ENCODE measurements at places on chromosomes 7 and 10. TPM values are rescaled to one million over a fixed set of nuclear protein-coding genes. Genes with fewer than 3 reads are reported as not detected.

UPF2 gene
- total RNA-seq = 20.5 TPM

DENND2A gene
- 56.6 TPM for total RNA-seq

CCDC7 gene
- 12.5 TPM for total RNA-seq

CRHR2 gene
- total RNA-seq = not detected

AIFM2 gene
- total RNA-seq = 12.1 TPM

TMEM196 gene
- total RNA-seq = not detected

CHST15 gene
- 73.6 TPM for total RNA-seq

DNA sequence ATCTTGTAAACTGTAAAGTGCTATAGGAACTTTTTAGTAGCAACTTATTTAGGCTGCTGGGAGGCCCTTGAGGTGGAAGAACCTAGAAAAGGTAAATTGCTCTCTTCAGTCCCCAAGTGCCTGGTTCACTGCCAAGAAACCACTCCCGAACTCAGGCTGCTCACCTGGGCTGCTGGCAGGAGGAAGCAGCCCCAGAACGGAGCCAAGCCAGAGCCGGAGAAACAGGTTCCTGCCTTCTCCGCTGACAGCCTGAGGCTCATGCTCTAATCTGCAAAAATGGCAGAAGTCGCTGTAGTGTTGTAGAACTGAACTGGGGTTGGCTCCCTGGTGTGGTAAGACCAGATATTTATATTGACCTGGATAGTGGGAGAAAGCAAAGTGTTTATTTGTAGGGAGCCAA, 136.0 kb downstream of the CUL2 start:
- no peak for DNase-seq
- no peaks in the 10 kb centered on the region for H3K36me3 ChIP-seq
- H3K4me1 ChIP-seq = no peaks in the 10 kb centered on the region
- H3K27ac ChIP-seq = no peak overlapping the region

DNA sequence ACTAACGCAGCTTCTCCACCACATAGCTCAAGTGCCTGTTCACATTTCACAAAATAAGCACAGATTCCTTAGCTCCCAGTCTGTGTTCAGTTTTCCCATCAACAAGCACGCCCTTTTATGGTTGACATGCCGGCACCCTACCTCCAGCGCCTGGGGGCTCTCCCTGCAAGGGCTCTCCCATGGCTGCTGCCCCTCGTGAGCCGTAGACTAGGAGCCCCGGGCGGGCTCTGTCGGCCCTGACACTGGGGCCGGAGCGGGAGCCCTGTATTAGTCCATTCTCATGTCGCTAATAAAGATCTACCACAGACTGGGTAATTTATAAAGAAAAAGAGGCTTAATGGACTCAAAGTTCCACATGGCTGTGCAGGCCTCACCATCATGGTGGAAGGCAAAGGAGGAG, 34.0 kb upstream of the PRKAR1B start:
- no peak overlapping the region for H3K4me3 ChIP-seq
- DNase-seq = no peak
- no peak overlapping the region for H3K27ac ChIP-seq
- H3K36me3 ChIP-seq = peaks cover 38% of the 10 kb centered on the region
- H3K4me1 ChIP-seq = no peaks in the 10 kb centered on the region

DNA sequence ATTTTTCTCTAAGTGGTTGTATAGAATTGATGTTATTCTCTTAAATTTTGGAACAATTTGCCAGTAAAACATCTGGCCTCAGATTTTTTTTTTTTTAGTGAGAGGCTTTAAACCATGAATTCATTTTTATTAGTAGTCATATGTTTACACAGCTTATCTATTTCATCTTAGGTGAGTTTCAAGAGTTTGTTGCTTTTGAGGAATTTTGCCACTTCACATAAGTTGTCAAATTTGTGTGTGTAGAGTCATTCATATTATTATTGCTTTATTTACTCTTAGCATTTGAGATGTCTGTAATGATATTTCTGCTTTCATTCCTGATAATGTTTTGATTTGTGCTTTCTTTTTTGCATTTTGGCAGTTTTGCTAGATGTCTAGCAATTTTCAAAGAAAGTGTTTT, 132.1 kb downstream of the CCSER2 start:
- H3K27ac ChIP-seq = no peak overlapping the region
- peaks cover 38% of the 10 kb centered on the region for H3K36me3 ChIP-seq
- no peak overlapping the region for H3K4me3 ChIP-seq
- DNase-seq = no peak

GRCh38 chr7:28900311-28900710, 57.8 kb downstream of the TRIL start:
- H3K27ac ChIP-seq = no peak overlapping the region
- DNase-seq = no peak
- no peaks in the 10 kb centered on the region for H3K36me3 ChIP-seq
- peaks cover 20% of the 10 kb centered on the region for H3K4me1 ChIP-seq
- peaks cover 2% of the 10 kb centered on the region for H3K27me3 ChIP-seq
- H3K4me3 ChIP-seq = no peak overlapping the region

DNA sequence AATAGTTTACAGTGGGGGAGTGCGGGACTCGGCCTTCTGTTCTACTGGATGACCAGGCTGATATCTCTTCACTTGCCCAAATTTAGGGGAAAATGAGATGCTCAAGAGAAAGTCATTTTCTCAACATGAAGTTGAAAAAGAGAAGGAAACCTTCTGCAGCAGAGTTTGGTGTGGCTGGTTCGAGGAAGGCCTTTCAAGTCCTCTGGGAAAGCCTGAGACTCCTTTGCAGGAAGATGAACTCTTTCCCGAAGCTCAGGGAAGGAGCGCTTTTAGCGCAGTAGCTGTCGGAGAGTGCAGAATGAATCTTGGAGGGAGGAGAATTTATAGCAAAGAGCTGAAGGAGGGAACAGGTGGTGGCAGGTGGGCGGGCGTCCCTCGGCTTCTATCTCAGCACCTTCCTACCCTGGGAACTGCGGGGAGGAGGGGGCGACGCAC, at the start of gene ATOH7:
ATOH7 (minus strand) TSS at position 297 of the 435 bp plus-strand sequence. CDS start 436 bp downstream, outside the sequence.
- no peaks in the 10 kb centered on the region for H3K36me3 ChIP-seq
- DNase-seq = no peak
- H3K4me3 ChIP-seq = peak within 1 kb of the TSS; percentile 84
- H3K27me3 ChIP-seq = peaks cover 36% of the 10 kb centered on the region
- H3K4me1 ChIP-seq = peaks cover 7% of the 10 kb centered on the region
- peak within 1 kb of the TSS; percentile 77 for H3K27ac ChIP-seq

GRCh38 chr7:47610506-47611044, 28.7 kb upstream of the TNS3 start:
- DNase-seq = no peak
- H3K36me3 ChIP-seq = no peaks in the 10 kb centered on the region
- peaks cover 34% of the 10 kb centered on the region for H3K4me1 ChIP-seq
- H3K4me3 ChIP-seq = no peak overlapping the region
- no peaks in the 10 kb centered on the region for H3K27me3 ChIP-seq

- H3K4me1 ChIP-seq = peaks cover 15% of the 10 kb centered on the region
- no peaks in the 10 kb centered on the region for H3K36me3 ChIP-seq
- H3K27me3 ChIP-seq = no peaks in the 10 kb centered on the region
- H3K4me3 ChIP-seq = no peak overlapping the region
- no peak for DNase-seq
Measured at GRCh38 chr7:157299613-157300368, 37.0 kb upstream of the DNAJB6 start.

DNA sequence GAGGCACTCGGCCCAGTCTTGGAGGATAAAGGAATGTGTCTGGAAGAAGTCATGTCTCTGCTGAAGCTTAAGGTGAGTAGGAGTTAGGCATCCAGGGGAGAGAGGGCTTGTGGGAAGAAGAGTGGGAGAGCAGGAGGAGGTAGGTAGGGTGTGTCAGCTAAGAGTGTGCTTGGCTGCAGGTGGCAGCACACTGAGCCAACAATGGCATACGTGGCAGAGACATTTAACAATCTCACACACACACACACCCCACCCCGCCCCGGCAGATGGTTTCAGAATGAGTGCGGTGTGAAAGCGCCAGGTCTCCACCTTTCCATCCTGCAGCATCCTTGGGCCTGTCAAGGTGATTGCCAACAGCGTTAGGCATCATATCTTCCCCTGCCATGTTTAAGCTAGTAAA, 11.2 kb upstream of the ARPC1A start:
- DNase-seq = no peak
- H3K4me1 ChIP-seq = peaks cover 5% of the 10 kb centered on the region
- H3K4me3 ChIP-seq = no peak overlapping the region
- no peak overlapping the region for H3K27ac ChIP-seq
- peaks cover 2% of the 10 kb centered on the region for H3K36me3 ChIP-seq
- H3K27me3 ChIP-seq = peaks cover 4% of the 10 kb centered on the region

GRCh38 chr10:31000867-31001266, 30.8 kb downstream of the ZNF438 start:
- no peaks in the 10 kb centered on the region for H3K36me3 ChIP-seq
- H3K4me1 ChIP-seq = peaks cover 49% of the 10 kb centered on the region
- no peak for DNase-seq

GRCh38 chr10:90913774-90914420, 7.0 kb downstream of the ANKRD1 start:
- peaks cover 16% of the 10 kb centered on the region for H3K4me1 ChIP-seq
- H3K27ac ChIP-seq = no peak overlapping the region
- no peaks in the 10 kb centered on the region for H3K27me3 ChIP-seq
- H3K36me3 ChIP-seq = no peaks in the 10 kb centered on the region
- no peak for DNase-seq
- no peak overlapping the region for H3K4me3 ChIP-seq

GRCh38 chr10:99612167-99612831, 7.9 kb downstream of the SLC25A28 start:
- no peak for DNase-seq
- H3K4me3 ChIP-seq = no peak overlapping the region
- peaks cover 2% of the 10 kb centered on the region for H3K4me1 ChIP-seq
- no peaks in the 10 kb centered on the region for H3K27me3 ChIP-seq
- peaks cover 8% of the 10 kb centered on the region for H3K36me3 ChIP-seq

DNA sequence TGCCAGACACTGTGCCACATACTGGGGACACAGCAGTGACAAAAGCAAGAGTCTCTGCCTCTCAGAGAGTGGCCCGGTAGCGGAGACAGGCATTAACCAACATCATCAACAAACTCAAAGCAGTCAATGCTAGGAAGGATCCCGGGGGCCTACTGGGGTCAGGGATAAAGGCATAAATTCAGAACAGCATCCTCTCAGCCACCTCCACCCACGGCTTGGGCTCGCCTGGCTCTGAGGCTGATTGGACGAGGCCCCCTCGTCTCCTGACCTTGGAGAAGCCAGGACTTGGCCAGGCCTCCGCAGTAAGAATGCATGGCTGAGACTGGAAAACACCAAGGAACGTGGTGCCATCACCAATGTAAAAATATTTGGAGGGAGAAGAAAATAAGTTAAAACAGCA, 102.1 kb downstream of the ARHGAP22 start:
- no peaks in the 10 kb centered on the region for H3K27me3 ChIP-seq
- no peak overlapping the region for H3K4me3 ChIP-seq
- DNase-seq = peak; percentile 67
- peaks cover 24% of the 10 kb centered on the region for H3K4me1 ChIP-seq
- no peaks in the 10 kb centered on the region for H3K36me3 ChIP-seq

GRCh38 chr7:134514663-134515062, 12.7 kb upstream of the AKR1B10 start:
- H3K27me3 ChIP-seq = peaks cover 2% of the 10 kb centered on the region
- peaks cover 12% of the 10 kb centered on the region for H3K4me1 ChIP-seq
- no peak overlapping the region for H3K4me3 ChIP-seq
- no peak for DNase-seq
- H3K36me3 ChIP-seq = no peaks in the 10 kb centered on the region

DNA sequence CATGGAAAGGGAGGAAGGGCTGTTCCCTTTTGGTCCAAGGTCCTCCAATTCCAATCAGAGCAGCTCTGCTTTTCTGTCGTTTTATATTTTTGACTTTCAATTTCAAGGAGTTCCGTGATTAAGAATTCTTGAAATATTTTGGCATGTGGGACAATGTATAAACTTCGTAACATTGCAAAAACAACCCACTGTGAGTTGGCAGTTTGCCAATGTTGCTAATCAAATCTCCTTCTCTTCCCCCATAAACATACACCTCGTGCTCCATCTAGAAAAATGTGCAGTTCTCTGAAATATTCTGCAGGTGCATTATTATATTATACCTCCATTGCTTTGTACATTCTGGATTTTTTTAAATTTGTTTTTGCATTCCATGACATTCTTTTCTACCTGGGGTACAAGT, 49.8 kb downstream of the POU6F2 start:
- no peaks in the 10 kb centered on the region for H3K27me3 ChIP-seq
- no peak overlapping the region for H3K27ac ChIP-seq
- no peak overlapping the region for H3K4me3 ChIP-seq
- no peaks in the 10 kb centered on the region for H3K4me1 ChIP-seq

DNA sequence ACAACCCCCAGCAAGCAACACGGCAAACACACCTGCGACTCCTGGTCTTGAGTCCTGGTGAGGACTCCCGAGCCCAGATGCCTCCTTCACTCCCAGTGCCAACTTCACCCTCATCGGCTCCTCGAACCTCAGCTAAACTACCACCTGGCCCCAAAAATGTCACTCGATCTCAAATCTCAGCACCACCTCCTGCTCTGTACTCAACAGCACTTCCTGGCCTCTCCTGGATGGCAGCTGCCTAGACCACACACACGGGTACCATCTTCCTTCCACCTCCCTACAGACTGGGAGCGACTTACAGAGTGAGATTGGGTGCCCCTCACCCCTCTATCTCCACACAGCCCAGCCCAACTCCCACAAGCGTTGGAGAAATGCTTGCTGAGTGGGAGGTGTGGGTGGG, 123.9 kb upstream of the MGMT start:
- no peaks in the 10 kb centered on the region for H3K4me1 ChIP-seq
- no peaks in the 10 kb centered on the region for H3K36me3 ChIP-seq
- H3K27me3 ChIP-seq = no peaks in the 10 kb centered on the region
- H3K27ac ChIP-seq = no peak overlapping the region

DNA sequence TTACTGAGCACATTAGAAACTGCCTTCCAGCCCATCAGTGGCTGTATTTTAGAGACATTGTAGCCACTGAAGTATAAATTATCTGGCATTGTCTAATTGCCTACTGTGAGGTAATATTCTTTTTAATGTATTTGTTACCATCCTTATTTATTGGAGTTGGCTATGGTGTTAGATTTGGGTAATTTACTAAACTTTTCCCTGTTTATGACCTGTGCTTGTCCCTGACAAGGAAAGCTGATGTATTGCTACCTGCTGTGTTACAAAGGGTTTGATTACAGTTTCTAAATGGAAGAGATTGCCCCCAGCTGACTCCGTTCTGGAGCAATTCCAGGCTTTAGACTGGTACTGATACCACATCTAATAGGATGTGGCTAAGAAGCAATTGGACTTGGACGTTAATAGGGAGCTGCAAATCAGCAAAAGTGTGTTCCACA, 12.3 kb upstream of the ASCC1 start:
- H3K4me3 ChIP-seq = no peak overlapping the region
- peak overlapping the region; percentile 23 for H3K27ac ChIP-seq
- H3K4me1 ChIP-seq = peaks cover 37% of the 10 kb centered on the region
- no peak for DNase-seq
- H3K27me3 ChIP-seq = no peaks in the 10 kb centered on the region

DNA sequence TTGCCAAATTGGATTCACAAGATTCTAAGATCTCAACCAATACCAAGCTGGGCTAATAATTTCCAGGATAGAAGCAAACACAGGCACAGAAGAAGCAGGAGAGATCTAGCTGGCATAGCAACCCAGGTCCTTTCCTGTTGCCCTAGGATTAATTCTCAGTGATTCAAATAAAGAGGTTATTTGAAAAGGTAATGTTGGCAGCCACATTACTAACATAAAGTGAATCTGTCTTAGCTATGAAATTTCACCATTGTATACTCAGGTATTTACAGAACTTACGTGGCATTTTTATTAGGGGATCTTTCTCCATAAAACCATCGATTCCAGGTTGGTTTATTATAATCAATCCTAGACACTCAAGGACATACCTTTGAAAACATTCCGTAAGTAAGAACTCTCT, 379.3 kb upstream of the POM121L12 start:
- no peaks in the 10 kb centered on the region for H3K27me3 ChIP-seq
- no peak overlapping the region for H3K4me3 ChIP-seq
- no peak for DNase-seq
- H3K27ac ChIP-seq = no peak overlapping the region
- H3K4me1 ChIP-seq = no peaks in the 10 kb centered on the region

GRCh38 chr10:119826771-119827170, 45.9 kb downstream of the MCMBP start:
- H3K4me1 ChIP-seq = no peaks in the 10 kb centered on the region
- no peak overlapping the region for H3K4me3 ChIP-seq
- H3K27me3 ChIP-seq = no peaks in the 10 kb centered on the region
- peaks cover 36% of the 10 kb centered on the region for H3K36me3 ChIP-seq
- H3K27ac ChIP-seq = no peak overlapping the region
